ENCODE measurements at places on chromosomes 12 and 14.
A peak's percentile ranks its signal among the peaks of the same experiment; 100 is the strongest.

GRCh38 chr14:64707661-64708060 is 3.4 kb downstream of the PLEKHG3 start:
- no peak for DNase-seq

- no peak for DNase-seq
These were observed 349.9 kb upstream of the PDE3A start for GRCh38 chr12:20018406-20018805.

DNA sequence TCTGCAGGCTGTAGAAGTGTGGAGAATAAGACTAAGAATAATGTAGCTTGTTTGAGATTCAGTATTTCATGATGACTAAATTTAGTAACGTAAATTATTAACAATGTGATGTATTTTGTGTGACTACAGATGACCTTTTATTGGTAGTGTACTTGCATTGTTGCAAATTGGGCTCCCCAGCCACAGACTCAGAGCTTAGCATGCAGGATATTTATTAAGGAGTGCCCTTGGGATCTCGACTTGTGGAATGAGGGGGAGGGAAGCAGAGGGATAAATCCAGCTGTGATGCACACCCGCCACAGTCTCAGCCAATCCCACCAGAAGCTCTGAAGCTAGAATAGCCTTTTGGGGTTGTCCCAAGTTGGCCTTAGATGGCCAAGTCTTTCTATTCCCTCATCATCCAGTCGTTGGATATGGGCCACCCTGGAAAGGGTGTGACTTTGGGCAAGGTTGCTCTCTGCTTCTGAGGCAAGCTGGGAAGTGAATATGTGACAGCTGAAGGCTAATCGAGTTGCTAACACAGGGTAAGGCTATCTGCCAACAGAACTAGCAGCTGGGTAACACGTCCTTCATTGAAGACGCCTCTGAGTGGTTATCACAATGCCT is 42.1 kb upstream of the USP44 start:
- no peak for DNase-seq

- no peak for DNase-seq
These were observed 7.0 kb downstream of the DGKA start for GRCh38 chr12:55937981-55938380.

DNA sequence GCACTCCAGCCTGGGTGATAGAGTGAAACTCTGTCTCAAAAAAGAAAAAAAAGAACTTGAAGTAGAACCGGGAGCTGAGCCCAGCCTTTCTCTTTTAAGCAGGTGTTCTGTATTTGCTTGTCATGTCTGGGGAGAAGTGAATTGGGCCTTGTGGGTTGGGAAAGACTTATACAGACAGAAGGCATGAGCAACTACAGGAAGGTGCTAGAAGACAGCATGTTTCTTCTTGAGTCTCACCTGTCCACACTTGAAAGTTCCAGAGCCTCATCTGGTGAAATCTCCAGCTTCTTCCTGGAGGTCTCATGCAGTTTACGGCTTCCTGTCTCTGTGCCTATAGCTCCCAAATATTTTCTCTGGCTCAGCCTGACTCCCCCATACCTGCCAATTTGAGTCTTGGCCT is 2.5 kb downstream of the PGAM5 start:
- no peak for DNase-seq

DNA sequence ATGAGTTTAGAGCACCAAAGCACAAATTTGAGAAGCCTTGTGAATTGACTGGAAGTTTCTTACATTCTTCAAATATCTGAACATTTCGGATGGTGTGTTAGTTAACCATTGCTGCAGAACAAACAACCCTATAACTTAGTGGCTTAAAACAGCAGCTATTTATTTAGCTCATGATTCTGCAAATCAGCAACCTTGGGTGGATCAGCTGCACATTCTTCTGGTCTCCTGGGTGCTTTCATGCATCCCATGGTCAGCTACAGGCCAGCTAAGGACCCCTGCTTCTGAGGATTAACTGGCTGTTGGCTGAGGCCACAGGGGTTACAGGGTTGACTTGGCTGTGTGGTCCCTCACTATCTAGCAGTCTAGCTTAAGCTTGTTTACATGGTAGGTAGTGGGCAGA is 114.0 kb upstream of the HIF1A start:
- DNase-seq: no peak

DNA sequence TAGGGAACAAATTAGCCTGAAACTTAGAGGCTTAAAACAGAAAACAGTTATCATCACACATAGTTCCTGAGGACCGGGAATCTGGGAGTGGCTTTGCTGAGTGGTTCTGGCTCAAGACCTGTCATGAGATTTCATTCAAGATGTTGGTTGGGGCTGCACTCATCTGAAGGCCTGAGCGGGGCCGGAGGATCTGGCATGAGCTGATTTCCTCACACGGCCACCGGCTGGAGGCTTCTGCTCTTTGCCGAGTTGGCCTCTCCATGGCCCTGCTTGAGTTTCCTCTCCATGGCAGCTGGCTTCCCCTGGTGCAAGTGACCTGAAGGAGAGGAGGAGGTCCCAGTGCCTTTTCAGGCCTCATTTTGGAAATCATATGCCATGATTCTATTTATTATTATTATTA is 128.1 kb downstream of the PAPOLA start:
- no peak for DNase-seq

DNA sequence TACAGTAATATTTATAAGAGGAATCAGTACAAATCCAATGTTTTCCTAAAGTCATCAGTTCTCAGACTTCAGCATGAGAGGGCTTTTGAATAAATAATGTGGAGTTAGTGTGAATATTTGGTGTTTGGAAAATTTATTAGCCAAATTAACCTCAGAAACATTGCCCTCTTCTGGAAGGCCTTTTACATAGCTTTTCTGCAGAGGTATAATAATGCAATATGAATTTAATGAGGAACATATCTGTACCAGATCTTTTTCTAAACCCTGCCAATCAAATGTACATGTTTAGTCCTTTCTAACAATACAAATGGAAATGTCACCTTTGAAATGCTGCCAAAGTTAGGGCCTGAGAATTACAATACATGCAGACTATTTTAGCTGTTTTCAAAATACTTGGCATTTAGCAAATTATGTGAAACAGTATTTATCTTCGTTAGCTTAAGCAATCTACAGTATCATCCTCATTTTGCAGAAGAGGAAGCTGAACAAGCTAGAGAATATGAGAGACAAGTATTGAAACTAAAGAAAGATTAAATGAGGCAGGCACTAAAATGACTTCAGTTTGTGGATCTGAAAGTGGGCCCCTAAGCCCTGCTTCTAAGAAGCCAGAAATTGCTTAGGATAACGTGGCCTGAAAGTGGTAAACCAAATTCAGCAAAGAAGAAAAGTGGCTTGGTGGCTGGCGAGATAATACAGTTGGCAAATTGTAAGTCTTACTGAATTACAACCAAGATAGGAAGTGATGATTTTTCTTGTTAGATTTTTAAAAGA is 60.4 kb upstream of the MANSC4 start:
- no peak for DNase-seq

- DNase-seq: no peak
These were observed 690 bp downstream of the AKAP6 start for GRCh38 chr14:32329690-32330285.

DNA sequence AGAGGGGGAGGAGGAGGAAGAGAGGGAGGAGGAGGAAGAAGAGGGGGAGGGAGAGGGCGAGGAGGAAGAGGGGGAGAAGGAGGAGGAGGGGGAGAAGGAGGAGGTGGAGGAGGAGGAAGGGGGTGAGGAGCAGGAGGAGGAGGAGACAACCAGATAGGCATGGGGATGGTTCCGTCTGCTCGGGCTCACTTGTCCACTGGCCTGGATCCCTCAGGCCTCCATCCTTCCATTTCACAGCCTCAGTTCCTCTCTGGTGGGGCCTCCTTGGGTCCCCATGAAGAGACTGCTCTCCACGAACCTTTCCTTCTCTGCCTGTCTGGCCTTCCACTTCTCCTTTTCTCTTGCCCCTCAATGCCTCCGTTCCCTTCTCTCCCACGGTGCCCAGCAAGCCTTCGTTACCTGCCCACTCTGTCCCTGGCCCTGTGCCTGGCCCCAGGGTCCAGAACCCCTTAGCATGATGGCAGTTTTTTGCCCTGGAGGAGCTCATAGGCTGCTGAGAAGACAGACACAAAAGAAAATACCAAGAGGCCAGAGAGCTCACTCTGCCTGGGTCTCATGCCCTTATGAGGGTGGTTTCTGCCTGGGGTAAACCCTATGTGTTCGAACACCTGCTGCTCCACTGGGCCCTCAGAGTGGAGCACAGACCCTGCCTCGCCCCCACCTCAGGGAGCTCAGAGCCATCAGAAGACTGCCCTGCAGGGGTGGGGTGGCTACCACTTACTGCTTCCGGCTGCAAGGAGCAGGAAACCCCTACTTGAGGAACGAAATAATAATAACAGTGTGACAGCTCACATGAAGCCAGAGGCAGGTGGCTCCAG is 11.7 kb upstream of the CACNA2D4 start:
- DNase-seq: no peak

DNA sequence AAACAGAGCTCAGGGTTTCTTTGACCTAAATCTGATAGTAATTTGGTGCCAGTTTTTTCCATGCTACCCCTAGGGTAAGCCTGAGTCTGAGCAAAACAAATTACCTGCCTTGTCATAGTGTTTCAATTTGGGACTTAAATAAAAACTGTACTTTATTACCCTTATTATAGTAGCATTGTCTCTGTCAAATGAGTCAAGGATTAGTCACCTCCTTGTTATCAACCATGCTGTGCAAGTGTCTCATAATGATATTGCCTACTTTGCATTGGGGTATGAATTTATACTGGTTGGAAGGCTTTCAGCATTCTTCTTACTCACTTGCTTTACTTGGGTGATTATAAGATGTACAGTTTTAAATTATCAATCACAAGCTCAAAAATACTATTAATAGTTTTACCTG is 380.0 kb downstream of the LRFN5 start:
- DNase-seq: no peak

- DNase-seq: no peak
These were observed 33.1 kb downstream of the CAMKK2 start for GRCh38 chr12:121263206-121263935.

DNA sequence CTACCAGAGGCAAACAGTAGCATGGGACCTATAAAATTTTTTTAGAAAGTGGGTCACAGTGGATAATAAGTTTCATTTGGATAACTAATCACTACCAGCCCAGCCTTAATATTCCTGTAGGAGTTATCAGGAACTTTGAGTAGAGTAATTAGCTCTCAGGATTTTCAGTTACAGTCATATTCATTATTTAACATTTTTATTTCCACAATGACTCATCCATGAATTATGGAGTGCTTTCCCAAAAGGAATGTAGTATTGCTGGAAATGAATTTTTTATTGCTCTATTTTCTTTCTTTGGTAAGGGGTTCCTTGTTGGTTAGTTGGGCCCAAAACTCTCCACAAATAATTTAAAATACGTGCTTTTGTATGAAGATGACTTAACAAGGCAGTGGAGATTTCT is 53.7 kb downstream of the ERC1 start:
- no peak for DNase-seq

DNA sequence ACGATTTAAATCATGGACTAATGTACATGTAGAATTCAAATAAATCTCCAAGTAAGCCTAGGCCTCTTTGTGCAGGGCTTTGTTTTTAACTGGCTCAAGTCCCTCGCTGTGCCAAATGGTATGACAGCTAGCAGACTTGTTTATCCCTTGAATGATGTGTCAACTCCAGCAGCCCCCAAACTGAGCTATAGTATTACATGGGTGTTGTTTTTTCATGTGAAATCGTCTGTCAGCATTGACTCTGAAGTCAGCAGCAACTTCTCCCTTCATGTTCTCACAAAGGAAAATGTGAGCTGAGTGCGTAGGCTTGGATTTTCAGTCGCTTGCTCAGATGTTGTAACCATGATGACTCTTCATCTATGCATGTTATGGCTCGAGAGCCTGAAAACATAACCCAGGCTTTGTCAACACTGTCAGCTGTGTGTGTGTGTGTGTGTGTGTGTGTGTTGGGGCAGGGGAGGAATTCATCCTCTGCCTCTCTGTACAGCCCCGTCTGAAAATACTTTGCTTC is 73.3 kb downstream of the PTHLH start:
- DNase-seq: no peak

GRCh38 chr14:47235619-47236018 is 439.8 kb downstream of the MDGA2 start:
- no peak for DNase-seq

- no peak for DNase-seq
These were observed 47.4 kb downstream of the DYRK2 start for GRCh38 chr12:67695974-67696373.

- DNase-seq: peak; percentile 28
These were observed 103.9 kb downstream of the ALG10 start for GRCh38 chr12:34126239-34126641.

GRCh38 chr14:22464422-22465142 is 124.4 kb downstream of the DAD1 start:
- DNase-seq: no peak

- DNase-seq: no peak
These were observed 2.9 kb downstream of the CLECL1 start for GRCh38 chr12:9730011-9730410.

- DNase-seq: no peak
These were observed 162.2 kb downstream of the SYT10 start for GRCh38 chr12:33277376-33277775.

- peak; percentile 36 for DNase-seq
These were observed 29.8 kb upstream of the CDKN3 start for GRCh38 chr14:54366736-54367735.

DNA sequence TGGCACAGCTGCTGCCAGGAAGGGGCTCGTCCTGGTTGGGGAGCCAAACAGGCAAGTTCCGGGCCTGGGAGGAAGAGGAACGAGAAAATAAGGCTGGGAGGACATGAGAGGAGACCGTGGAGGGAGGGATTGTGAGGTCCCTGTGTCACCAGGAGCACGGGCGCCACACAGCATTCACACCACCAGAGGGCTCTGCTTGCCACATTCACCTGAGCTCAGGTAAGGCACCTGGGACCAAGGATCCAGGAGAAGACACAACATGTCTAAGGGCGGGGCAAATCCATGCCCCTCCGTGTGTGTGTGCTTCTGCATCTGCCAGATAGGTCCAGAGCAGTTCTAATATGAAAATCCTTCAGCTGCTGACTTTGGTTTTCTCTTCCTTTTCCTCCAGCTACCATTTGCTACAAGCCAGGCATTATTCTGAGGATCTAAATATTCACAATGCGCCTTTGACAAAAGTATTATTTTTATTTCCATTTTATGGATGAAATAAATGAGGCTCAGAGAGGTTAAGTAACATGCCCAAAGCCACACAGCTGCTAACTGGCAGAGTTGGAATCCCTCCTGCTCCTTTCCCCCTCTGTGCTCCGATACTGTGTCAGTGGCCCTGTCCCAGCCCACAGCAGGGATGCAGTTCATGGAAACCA is 14.6 kb downstream of the RAPGEF3 start:
- DNase-seq: peak; percentile 65

DNA sequence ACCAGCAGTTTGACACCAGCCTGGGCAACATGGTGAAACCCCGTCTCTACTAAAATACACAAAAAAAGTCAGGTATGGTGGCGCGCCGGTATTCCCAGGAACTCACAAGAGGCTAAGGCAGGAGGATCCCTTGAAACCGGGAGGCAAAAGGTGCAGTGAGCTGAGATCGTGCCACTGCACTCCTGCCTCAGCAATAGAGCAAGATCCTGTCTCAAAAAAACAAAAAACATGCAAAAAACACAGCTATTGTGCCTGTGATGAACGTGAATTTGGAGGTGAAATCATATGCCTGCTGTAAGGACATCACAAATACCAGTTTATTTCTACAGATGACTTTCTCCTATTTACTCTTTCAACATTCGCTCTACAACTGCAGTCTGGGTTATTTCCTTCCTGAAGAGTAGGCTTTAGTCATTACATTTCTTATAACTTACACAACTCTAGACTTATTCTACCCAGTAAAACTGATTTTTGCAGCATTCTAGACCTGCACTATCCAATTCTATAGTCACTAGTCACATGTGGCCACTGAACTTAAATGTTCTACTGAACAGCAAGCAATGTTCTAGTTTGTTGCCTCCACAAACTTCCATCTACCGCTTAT is 48.3 kb downstream of the HNRNPC start:
- DNase-seq: no peak

- DNase-seq: no peak
These were observed 85.7 kb upstream of the LMO3 start for GRCh38 chr12:16691624-16692023.
